ENCODE measurements at places on chromosomes 4 and X.

GRCh38 chr4:37451656-37452055, 207.1 kb downstream of the NWD2 start:
- DNase-seq = no peak

GRCh38 chr4:7571701-7572100, 137.0 kb upstream of the PSAPL1 start:
- DNase-seq = no peak

DNA sequence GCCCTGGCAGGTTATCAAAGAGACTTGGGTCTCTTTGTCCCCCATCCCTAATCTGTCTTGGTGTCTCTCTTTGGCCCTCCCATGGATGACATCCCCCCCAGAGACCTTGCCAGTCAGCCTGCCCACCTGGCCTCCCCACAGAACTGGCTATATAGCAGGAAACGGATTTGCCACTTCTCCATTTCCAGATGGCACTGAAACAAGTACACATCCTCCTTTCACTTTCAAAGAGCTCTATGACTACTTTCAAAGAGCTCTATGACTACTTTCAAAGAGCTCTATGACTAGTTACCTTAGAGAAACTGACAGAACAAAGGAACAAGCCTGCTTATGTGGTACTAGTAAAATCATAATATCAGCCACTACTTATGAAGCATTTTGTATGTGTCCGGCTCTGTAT, 175.3 kb downstream of the MAML3 start:
- DNase-seq = no peak

- DNase-seq = no peak
Measured at GRCh38 chrX:56986138-56986537, 9.2 kb downstream of the SPIN3 start.

DNA sequence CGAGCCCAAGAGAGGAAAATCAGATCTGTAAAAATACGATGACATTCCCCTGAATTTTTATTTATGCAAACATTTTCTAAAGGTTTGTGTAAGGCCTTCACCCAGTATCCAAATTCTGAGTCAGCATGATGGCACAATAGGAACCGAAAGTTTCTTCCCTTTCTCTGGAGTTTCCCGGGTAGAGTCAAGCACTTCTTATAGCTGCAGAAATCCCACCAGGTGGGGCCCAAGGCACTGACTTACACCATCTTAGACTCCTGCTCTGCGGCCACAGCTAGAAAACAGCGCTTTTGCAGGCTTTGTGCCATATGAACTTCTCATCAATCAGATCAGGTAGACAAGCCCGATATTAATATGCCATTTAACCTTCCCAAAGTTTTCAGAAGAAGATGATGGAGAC, 13.4 kb downstream of the LEF1 start:
- no peak for DNase-seq

GRCh38 chrX:109952985-109953905, 49.7 kb upstream of the TMEM164 start:
- DNase-seq = no peak

DNA sequence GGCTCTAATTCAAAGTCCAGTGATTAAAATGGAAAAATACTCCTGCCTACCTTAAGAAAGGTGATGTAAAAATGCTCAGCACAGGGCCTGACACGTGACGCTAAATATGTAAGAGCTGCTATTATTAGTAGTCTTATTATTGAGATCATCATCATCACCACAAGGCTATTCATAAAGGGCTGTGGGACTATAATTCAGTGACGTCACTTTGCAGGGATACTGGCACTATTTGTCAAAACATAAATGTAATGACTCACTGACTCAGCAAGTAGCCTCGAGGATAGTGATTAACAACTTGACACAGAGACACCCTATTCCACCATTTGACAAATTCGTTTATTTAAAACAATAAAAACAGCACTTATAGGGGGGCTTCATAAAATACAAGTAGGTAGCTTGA, 258.9 kb downstream of the SPANXN1 start:
- no peak for DNase-seq

DNA sequence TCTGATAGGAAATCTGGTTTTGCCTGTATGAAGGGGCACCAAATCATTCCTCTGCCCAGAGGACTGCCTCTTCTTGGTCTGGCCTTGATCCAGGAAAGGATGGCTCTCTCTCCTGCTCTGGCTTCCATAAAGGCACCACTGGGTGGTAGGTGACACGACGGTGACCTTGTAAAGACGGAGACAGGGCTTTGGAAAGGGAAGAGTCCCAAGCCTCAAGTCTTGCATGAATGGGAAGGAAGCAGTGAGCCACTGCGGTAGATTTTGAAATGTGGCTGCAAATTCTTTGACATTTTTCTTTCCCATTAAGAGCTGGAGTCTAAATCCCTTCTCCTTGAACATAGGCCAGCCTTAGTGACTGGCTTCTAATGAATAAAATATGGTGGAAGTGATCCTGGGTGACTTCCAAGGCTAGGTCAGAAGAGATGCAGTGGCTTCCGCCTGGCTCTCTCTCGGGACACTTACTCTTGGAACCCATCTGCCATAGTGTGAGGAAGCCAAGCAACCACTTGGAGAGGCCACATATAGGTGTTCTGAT, 347.4 kb downstream of the BCOR start:
- no peak for DNase-seq

- no peak for DNase-seq
Measured at GRCh38 chr4:53315300-53315699, 50.6 kb downstream of the SCFD2 start.

GRCh38 chrX:122850326-122850725, 333.8 kb upstream of the GRIA3 start:
- no peak for DNase-seq

DNA sequence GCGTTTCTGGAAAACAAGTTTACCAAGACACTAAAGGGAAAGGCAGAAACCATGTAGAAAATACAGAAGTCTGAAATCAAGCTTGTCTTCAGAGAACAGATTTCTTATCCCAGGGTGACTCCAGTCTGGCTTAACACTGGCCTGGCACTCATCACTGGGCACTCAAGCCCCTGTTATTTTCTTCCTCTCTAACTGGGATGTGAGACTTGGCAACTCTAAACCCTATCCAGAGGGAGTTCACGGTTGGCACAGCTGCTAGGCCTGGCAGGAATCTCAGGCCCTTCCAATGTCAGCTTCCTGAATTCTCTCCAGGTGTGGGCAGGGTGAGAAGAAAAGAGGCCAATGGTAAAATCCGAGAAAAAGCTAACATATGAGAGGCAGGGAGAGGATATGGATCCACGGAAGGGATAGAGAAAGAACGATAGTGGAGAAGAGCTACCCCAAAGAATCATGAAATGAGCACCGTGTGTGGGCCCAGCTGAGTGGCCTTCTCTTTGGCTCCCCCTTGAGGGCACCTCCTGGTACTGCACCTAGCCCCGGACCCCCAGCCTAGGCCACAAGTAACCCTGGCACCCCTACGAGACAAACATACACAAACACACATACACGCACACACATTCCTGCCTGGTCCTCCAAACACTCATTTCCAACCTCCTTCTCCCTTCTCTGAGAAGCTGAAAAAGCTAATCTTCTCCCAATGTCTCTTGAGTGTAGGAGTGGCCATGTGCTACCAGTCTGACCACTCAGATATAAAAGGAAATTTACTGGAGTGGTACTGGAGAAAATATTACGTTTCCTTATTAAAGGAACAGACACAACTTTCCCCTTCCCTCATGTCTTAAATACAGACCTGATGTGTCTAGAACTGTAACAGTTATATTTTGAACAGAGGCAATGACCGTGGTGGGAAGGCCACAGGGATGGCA, 16.6 kb upstream of the PTCHD1 start:
- no peak for DNase-seq

DNA sequence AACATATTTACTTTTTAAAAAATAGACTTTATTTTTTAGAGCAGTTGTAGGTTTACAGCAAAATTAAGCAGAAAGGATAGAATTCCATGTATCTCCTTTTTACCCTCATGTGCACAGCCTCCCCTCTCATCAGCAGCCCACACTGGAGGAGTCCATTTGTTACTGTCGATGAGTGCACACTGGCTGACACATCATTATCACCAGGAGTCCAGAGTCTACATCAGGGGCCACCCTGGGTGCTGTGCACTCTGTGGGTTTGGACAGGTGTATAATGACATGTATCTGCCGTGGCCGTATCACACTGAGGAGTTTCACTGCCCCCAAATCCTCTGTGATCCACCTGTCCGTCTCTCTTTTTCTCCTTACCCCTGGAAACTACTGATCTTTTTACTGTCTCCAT, 26.3 kb downstream of the TBC1D14 start:
- no peak for DNase-seq

- no peak for DNase-seq
Measured at GRCh38 chrX:373641-374471, 12.9 kb downstream of the PPP2R3B start.
